ENCODE measurements at places on chromosomes 3 and 15.
A peak's percentile ranks its signal among the peaks of the same experiment; 100 is the strongest.

- DNase-seq: no peak
Observed at GRCh38 chr15:99403597-99403996, 152.3 kb downstream of the LRRC28 start.

DNA sequence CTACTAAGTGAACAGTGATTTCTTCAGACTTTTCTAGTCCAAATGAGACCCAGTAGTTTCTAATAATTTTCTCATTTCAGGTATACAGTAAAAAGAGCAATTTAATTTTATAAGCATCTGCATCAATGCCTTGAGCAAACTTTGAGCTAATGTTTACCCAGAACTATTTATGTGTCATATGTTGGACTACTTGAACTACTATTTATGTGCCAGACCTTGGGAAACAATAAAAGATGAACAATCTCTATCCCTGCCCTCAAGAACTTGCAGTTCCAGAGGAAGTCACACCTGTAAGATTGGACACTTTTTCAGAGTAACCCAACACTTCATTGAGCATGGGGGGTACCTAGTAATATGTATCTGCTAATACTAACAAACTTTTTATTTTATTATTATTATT is 2.3 kb upstream of the UBE3A start:
- DNase-seq: no peak

GRCh38 chr15:58934114-58934447 is 602 bp upstream of the SLTM start:
- DNase-seq: no peak

DNA sequence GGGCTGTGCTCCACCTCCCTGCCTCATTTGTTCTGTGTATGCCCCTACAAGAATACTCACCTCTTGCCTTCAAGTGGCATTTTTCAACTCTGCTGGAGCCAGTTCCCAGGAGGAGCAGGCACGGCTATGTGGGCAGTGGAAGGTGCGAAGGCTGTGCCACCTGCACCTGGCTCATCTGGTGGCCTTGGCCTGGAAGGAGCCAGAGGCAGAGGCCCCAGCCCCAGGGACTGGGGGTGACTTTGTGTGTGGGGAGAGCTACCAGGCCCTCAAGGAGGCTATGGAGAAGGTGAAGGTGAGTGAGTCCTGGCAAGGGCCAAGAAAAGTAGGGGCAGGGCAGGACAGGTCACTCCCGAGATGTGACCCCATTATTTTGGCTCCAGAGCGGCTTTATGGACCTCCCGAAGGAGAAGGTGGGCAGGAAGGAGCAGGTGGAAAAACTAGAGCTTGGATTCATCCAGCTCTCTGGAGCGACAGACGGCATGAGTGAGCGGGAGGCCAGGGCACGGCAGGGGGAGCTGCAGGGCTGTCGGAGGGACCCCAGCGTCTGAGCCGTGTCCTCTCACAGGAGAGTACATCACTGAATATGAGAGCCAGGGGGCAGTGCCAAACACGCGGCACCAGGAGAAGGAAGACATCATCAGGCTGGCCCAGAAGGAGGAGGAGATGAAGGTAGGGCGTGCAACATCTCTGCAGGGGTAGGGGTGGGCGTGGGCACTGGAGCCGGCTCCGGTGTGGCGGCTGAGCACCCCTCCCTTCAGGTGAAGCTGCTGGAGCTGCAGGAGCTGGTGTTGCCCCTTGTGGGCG is 57.3 kb upstream of the UBE2Q2 start:
- DNase-seq: peak; percentile 56

- no peak for DNase-seq
Observed at GRCh38 chr3:134347551-134347950, 26.7 kb downstream of the AMOTL2 start.

GRCh38 chr3:30693470-30694120 is 87.2 kb downstream of the TGFBR2 start:
- DNase-seq: peak; percentile 27

All from G401 (cell line).